GM10248 (cell line): ENCODE measurements at places on chromosomes 16 and 17.

DNA sequence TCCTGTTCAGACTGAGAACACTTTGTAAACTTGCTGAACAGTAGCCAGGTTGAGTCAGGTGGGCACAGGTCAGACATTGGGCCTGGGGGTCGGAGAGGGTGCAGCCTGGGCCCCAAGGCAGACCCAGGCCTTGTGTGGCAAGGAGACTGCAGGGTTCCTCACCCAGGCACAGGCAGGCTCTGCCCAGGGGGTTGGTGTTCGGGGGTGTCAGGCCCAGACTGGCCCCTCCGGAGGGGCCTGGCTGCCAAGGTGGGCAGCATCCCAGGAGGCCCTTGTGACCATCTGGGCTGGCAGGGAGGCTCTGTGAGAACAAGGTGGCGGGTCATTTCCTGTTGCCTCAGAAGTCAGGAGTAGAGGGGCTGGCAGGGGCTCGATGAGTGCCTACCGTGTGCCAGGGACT lies 585 bp upstream of the MYO15A start:
- DNase-seq = no peak

- DNase-seq = no peak
These were observed 1.6 kb upstream of the ZFHX3 start for GRCh38 chr16:73049511-73049910.

DNA sequence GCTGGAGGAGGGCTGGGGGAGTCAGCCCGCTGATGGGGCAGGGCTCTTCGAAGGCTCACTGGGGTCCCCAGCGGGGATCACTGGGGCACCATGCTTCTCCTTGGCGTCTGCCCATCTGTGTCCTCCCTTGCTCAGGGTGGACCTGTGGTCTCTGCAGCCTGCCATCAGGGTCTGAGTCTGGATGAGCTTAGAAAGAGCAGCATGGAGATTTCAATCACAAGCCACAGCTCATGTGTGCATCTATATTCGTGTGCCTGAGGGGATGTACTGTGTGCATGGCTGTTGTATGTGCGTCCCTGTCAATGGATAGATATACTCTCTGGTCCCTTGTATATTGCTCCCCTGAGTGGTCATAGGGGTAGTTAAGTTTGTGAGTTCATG lies 126.6 kb upstream of the SDK2 start:
- DNase-seq = no peak

DNA sequence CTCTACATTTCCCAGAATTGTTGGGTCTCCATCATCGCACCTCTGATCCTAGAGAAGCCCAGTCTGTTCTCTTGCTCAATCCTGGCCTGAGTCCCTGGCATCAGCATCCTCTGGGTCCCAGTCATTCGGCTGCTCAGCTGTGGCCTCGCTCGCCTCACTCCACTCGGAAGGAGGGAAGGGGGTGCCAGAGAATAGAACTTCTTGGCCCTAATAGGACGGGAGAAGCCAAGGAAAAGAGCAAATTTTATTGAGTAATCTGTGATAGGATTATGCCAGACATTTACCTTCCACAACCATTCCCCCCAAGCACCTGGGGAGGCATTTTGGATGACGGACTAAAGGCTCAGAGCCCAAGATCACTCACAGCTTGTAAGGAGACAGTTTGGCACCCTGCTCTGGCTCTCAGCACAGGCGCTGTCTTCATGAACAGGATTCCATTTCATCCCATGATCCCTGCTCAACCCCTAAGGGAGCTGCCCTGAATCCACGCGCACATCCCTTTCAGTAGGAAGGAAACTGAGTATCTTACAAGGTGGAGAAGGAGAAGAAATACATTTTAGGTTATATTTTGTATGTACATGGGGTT lies 498 bp upstream of the CLEC10A start:
- DNase-seq = no peak

- no peak for DNase-seq
These were observed 51.2 kb downstream of the COTL1 start for GRCh38 chr16:84566545-84567257.

- DNase-seq = peak; percentile 61
These were observed 547 bp downstream of the PLCD3 start for GRCh38 chr17:45131616-45132319.

- DNase-seq = no peak
These were observed 56.9 kb downstream of the WWP2 start for GRCh38 chr16:69818891-69819545.

GRCh38 chr17:41498276-41498675 lies 7.1 kb downstream of the KRT13 start:
- DNase-seq = no peak

- DNase-seq = peak; percentile 86
These were observed 1.4 kb upstream of the ABR start for GRCh38 chr17:1180958-1181752.

DNA sequence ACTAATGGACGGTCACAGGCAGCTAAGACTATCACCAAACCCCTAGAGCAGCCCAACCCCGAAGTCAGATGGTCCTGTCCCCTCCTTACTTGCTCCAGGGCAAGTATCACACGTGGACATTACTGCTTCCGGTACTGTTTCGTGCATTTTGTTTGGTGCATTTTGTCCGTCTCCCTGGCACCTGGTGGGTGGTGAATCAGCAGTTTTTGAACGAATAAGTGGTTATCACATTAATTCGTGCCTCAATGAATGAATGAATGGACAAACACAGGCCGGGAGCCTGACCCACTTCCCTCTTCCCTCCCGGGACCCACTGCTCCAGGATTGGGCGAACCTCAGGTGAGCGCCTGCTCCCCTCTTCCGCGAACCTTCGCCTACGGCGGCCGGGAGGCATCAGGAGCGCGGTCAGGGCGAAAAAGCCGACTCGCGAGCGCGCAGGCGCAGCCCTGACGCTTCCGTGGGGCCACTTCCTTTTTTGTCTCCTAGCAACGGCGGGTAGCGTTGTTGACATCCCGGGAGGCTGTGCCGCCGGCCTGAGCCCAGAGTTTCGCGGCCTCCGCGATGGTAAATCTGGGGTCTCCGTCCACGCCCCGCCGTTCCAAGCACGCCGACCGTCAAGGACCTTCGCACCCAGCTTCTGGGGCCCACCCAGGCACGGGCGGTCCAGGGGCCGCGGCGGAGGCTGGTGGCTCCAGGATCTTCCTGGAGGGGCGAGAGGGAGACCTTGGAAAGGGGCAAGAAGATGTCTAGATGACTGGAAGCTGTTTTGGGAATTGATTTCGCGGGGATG lies at the start of gene DYNLRB2:
TSS of gene DYNLRB2 (plus strand) at position 478 of the 790 bp plus-strand sequence. CDS start at position 562, 84 bp downstream.
- peak; percentile 93 for DNase-seq

GRCh38 chr16:86970726-86971125 lies 346.5 kb downstream of the C16orf95 start:
- DNase-seq = no peak

- no peak for DNase-seq
These were observed 3.1 kb downstream of the GSG1L2 start for GRCh38 chr17:9818760-9819159.

- no peak for DNase-seq
These were observed 44.4 kb upstream of the DLX4 start for GRCh38 chr17:49924589-49924988.

- DNase-seq = no peak
These were observed 20.6 kb downstream of the ZNF423 start for GRCh38 chr16:49835161-49835777.

- DNase-seq = no peak
These were observed 209.4 kb downstream of the KATNIP start for GRCh38 chr16:27759301-27759871.

GRCh38 chr17:82170412-82170961 lies 42.2 kb downstream of the CCDC57 start:
- no peak for DNase-seq

GRCh38 chr16:66335704-66336329 lies 30.7 kb upstream of the CDH5 start:
- no peak for DNase-seq

DNA sequence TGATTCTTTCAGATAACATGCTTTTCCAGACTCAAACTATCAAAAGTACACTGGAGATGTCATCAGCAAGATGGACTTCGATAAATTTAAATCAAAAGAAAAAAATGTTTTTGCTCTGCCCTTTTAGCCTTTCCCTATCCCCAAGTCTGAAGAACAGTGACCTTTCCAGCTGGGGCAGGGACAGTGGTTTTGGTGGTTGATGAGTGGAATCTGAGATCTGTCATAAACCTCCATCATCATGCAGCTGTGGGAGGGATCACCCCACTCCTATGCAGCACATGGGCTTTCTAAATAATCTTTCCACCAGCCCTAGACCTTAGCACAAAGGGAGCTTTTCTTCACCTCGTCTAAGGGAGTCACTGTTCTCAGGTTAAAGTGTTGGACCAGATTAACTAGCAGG lies 869.5 kb upstream of the SOX9 start:
- DNase-seq = no peak
